ENCODE measurements at places on chromosomes 5 and 9.

DNA sequence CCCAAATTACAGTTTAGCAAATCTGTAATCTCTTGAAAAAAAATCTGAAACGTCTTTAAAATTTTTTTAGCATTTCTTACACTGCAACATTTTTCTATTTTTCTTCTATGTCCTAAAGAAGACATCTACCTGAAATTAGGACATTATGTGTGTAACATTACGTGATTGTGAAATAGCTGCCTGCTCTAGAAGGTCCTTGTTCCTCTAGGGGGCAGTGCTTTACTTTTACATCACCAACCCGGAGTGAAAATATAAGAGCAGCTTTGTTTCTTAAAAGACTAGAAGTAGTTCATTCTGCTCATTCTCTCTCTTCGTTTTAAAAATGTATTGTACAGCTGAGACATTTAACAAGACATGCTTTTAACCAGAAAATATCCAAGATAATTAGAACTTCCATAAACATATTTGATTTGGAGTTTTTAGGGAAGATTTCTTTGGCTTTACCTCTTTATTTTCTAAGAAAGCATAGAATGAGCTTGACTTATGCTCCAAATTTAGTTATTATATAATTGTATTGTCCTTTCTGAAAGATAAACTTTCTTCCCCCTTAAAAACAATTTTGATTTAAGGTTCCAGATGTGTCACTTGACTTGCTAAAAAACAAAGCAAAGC is 48.1 kb upstream of the RIOK2 start:
- DNase-seq, result no peak

- DNase-seq, result no peak
Measured at GRCh38 chr5:140628711-140629110, 4.3 kb downstream of the CD14 start.

- DNase-seq, result no peak
Measured at GRCh38 chr5:9363026-9363425, 182.8 kb downstream of the SEMA5A start.

GRCh38 chr9:105672711-105673234 is 10.5 kb downstream of the TAL2 start:
- no peak for DNase-seq

GRCh38 chr9:121088576-121088975 is 13.8 kb downstream of the CNTRL start:
- DNase-seq, result no peak

- DNase-seq, result no peak
Measured at GRCh38 chr5:120527251-120527650, 63.2 kb downstream of the PRR16 start.

DNA sequence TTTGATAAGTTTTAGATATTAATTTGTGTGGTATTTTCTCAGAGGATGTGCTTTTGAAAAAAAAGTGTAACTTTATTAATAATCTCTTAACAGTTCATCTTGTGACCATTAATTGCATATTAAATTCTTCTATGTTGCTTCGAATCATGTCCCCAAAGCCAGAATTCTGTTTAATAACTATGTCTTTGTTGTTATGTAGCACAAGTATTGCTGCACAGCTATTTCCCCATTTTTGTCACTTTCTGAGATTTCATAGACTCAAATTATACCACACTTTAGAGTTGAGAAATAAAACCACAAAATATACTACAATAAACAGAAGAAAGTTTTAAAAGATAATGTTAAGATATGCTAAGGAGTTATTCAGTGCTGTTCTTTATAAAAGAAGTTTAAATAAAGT is 2.8 kb downstream of the MEF2C start:
- DNase-seq, result no peak

- DNase-seq, result no peak
Measured at GRCh38 chr9:120336021-120336752, 243.8 kb downstream of the CDK5RAP2 start.

DNA sequence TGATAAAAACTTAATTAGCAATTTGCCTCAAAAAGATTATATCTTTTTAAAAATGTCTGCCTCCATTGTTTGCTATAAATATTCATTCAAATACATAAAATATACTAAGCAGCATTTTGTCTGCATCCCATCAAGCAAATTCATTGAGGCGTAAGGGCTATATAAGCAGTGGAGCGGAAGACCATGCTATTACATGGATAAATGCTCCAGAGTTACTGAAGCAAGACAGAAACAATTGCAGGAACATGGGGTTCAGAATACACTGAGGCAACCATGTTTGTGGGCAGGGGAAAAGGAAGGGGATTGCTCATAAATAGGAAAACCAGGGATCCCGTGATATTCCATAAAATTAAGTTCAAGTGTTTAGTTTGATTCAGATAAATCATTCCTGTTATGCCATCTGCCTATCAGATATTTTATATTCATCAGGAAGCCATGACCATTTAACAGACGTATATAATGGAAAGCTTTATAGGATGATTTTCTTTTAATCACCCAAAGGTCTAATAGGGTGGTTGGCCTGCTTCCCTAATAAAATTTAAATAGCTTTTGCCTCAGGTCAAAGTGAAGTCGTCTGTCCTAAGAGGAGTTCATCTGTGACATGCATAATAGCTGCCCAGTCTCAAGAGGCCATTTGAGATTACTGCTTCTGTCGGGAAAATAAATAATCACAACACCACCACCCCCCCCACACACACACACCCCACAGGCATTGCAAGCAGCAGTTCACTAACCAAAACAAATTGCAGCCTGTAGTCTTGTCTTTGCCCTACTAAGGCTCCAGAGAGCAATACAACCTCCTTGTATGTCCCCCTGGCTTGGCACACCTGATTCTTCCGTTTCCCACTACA is 105.2 kb downstream of the RASEF start:
- DNase-seq, result no peak

DNA sequence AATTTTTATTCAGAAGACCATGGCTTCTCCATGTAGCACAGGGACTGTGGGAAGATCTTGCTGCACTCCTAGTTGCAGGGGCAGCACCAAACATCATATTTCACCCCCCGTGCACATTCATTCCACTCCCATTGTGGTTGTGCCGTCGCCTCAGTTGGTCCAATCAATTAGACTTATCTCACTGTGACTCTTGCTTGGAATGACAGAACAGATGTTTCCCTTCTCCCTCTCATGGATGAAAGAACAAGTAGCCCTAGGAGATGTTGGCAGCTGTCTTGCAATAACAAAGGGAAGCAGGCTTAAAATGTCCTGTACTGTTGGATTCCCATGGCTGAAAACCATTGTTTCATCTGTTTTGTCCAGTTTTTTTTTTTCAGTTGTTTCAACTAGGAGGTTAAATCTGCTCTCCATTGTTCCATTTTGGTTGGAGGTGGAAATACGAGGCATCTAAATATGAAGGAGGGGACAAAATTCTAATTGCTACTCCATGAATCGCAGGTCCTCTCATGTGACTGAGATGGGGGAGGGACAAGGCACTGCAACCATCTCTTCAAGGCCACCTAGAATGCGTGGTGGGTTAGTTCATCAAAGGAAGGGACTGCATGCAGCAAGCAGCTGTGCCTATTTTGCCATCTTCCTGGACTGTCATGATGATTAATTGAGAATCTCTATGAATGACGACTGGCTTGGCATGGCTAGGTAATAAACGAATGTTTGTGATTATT is 214.4 kb downstream of the NSG2 start:
- DNase-seq, result no peak

DNA sequence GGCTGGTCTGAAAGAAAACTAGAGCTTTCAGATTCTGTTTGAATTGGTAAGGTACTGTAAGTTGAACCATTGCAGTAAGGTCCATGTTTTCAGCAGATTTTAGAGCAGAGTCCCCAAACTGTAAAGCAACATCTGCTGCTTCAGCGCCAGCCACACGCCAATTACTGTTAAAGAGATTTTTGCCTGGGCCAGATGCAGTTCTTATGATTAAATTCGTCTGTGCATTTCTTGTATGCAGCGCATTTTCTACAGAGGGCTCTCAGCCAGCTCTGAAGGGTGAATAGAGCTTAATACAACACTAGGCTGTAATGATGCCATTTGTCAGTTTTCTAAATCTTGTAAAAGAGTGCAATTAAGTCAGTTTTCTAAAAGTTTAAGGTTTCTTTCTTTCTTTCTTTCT is 246.3 kb downstream of the COX7C start:
- DNase-seq, result no peak

DNA sequence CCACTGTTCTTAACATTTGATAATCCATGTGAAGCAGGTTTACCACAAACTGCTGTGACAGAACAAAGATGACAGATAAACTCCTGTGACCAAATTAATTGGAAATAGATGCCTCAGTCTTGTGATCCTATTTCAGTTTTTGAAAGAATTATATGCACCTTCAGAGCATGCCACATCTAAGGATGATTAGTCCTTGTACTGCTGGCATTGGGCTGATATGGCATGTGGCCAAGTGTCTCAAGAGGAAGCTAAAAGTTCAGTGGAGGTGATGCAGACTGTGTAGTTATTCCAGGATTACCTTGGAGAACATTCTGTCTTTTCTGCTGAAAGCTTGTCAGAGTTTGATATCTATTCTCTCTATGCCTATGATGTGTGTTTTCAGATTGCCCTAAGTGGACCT is 314.4 kb upstream of the EFNA5 start:
- DNase-seq, result no peak

DNA sequence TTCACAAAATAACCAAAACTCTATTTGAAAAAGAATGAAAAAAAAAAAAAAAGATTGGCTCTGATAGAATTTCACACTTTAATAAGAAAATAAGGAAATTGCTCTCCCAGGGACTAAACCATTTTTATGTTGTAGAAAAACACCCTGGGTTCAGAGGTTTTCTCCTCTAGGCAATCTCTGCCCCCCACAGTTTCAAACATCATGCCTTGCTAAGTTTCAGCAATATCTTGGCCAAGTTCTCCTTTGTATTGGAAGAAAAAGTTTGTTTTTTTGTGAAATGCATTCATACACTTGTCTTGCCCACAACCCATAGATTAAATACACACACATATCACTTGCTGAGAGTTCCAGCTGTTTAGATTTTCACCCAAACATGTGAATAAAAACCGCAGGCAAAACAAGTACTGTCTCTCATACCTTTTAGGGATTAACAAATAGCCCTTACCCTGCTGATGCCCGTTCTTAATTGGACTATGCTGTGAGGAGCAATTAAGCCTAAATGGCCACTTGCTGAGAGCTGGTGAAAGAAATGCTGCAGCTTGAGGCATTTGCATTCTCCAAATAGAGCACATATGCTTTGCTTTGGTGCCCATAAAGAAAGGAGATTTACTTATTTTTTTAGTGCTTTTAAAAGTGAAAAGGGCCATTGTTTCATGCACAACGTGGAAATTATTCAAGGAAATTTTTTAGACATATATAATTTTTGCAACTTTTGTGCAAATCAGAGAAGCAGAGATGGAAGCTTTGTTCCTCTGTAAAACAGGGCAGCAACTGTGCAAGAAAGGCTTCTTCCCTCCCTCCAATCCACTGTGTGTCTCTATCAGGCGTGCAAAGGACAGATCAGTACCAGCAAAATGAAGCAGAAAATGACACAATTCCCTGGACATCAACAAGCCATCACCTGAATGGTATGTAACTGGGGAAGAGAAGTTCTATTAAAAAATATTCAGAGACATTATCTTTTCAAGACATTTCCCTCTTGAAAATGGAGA is 262.4 kb upstream of the KIF2A start:
- no peak for DNase-seq

- no peak for DNase-seq
Measured at GRCh38 chr5:107415762-107416161, 255.0 kb downstream of the EFNA5 start.

DNA sequence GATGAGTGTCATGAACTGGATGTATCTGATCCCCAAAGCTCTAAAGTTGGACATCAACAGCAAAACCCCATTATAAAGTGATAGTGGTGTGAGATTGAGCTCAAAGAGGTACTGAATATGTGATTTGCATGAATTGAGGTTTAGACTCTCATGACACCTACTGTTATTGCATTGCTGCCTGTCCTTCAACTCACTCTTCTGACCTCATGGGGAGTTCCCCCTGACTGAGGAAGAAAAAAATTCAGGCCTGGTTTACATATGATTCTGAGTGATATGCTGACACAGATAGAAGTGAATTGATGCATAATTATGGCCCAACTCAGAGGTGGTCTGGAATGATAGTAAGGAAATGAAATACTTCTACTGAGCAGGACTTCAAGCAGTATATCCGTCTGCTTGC is 76.2 kb upstream of the CHD1 start:
- no peak for DNase-seq

GRCh38 chr5:135237748-135238103 is 161.3 kb downstream of the MACROH2A1 start:
- DNase-seq, result no peak

GRCh38 chr9:133958756-133959155 is 33.4 kb downstream of the VAV2 start:
- DNase-seq, result no peak

GRCh38 chr9:93216073-93216365 is 32.1 kb downstream of the WNK2 start:
- DNase-seq, result no peak

DNA sequence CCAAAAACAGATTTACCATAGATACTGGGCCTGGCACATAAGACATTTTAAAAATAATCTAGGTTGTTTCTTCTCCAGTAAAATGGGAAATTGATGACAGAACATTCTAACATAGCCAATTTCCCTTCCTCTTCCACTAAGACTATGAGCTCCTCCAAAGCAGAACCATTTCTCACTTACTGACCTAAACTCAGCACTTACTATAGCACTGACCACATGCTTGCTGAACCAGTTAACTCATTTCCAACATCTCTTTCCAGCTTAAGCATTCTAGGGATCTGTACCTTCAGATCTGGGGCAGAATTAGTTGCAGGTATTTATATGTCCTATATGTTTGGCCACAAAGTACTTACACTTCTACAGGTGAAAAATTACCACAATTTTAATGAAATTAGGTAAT is 58.9 kb downstream of the TTC39B start:
- no peak for DNase-seq

DNA sequence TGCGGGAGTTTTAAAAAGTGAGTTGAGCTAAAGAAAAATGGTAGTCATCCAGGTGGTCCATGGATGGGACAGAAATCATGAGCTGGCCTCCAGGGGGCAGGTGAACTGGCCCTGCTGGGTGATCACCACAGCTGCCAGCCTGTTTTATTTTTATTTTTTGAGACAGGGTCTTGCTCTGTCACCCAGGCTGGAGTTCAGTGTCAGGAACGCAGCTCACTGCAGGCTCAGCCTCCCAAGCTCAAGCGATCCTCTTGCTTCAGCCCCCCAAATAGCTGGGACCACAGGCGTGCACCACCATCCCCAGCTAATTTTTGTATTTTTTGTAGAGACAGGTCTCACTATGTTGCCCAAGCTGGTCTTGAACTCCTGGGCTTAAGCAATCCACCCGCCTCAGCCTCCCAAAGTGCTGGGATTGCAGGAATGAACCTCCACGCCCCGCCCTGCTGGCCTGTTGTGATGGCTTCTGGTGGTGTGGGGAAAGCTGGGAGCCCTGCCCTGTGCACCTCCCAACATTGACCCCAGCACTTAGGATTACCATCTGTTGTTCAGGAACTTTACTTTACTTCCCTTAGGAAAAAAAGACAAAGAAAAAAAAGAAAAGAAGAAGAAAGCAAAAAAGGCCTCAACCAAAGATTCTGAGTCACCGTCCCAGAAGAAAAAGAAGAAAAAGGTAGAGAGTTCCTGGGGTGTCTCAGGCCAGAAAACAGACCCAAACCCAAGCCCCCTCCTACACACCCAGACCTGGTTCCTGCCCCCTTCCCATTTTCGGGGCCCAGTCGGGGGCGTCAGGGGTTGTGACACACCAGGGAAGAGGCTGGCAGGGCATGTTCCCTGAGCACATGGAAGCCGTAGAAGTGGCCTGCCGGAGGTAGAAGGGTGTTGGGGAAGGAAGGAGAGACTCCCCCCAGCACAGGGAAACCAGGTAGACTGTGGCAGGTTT is 14.7 kb downstream of the CD74 start:
- DNase-seq, result no peak

GRCh38 chr5:76813982-76814562 is 4.8 kb upstream of the F2RL1 start:
- DNase-seq, result no peak

GRCh38 chr5:58855851-58856739 is 273.2 kb downstream of the RAB3C start:
- no peak for DNase-seq

All from activated naive CD4-positive, alpha-beta T cell (primary cell).